ENCODE measurements at places on chromosomes 7 and 10. TPM values are rescaled to one million over a fixed set of nuclear protein-coding genes. Genes with fewer than 3 reads are reported as not detected.
A peak's percentile ranks its signal among the peaks of the same experiment; 100 is the strongest.

DNA sequence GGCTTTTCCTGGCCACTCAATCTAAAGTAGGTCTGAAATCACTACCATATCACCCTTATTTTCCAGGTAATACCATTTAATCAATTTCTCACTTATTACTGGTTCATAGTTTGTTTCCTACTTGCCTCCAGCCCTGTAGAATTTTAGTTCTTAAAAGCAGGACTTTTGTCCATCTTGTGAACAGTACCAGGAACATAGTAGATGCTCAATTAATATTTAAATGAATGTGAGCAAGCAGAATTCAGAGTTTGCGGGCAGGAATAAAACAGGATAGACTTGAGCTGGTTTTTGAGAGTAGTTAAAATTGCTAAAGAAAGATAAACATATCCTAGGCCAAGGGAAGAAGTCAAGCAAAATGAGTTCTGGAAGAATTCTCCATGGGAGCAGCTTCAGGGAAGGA is 77.9 kb downstream of the ANK3 start:
- no peak for DNase-seq
- H3K4me3 ChIP-seq, result no peak overlapping the region
- H3K27me3 ChIP-seq, result no peaks in the 10 kb centered on the region
- H3K27ac ChIP-seq, result no peak overlapping the region
- H3K36me3 ChIP-seq, result no peaks in the 10 kb centered on the region

DNA sequence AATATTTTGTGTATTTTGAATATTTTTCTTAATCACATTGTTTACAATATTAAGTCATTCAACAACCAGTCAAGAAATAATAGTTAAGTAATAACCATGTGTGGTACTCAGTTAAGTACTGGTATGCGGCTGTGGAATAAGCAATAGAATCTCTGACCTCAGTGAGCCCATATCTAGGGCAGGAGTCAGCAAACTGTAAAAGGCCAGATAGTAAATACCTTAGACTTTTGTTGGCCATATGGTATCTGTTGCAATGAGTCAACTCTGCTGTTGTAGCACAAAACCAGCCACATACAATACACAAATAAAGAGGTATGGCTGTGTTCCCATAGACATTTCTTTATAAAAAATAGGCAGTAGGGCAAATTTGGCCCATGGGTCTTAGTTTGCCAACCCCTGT is 311.6 kb upstream of the SEMA3A start:
- H3K4me1 ChIP-seq, result no peaks in the 10 kb centered on the region
- no peaks in the 10 kb centered on the region for H3K27me3 ChIP-seq
- no peak overlapping the region for H3K27ac ChIP-seq
- no peaks in the 10 kb centered on the region for H3K36me3 ChIP-seq

DNA sequence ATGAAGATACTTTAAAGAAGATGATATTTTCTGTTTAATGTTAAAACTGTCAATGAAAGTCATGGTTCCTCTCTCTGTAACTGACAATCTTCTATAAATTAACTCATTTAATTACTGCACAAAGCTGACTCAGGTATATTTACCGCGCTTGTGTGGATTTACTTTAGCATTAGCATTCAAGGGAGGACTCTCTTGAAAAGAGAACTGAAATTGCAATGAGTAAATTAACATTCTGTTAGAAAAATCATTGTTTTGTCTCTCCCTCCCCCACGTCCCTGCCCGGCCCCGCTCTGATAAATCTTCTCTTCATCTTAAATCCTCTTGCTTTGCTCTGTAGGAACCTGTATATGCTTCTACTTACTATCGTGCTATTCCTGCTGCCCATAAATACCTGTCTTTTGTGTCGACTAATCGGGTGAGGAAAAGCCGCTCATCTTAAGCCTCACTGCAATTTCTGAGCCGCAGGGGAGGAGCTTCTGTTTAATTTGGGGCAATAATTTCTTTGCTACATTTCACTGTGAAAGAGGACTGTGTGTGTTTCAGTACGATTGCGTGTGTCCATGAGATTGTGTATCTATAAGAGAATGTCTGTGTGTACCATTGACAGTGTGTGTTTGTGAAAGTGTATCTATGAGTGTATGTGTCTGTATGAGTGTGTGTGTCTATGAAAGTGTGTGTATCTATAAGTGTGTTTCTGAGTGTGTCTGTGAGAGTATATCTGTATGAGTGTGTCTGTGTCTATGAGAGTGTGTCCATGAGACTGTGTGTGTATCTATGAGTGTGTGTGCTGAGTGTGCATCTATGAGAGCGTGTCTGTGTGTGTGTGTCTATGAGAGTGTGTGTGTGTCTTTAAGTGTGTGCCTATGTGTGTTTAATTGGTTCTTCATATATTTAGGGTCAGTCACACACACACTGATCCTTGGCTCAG is 46.5 kb upstream of the LYZL2 start:
- no peaks in the 10 kb centered on the region for H3K4me1 ChIP-seq
- no peak overlapping the region for H3K27ac ChIP-seq
- H3K4me3 ChIP-seq, result no peak overlapping the region

- no peaks in the 10 kb centered on the region for H3K27me3 ChIP-seq
- no peak overlapping the region for H3K4me3 ChIP-seq
- no peaks in the 10 kb centered on the region for H3K36me3 ChIP-seq
Observed at GRCh38 chr10:82411416-82411815, 536.4 kb downstream of the NRG3 start.

- no peaks in the 10 kb centered on the region for H3K36me3 ChIP-seq
- no peaks in the 10 kb centered on the region for H3K27me3 ChIP-seq
- no peak overlapping the region for H3K27ac ChIP-seq
- no peak for DNase-seq
Observed at GRCh38 chr10:33402220-33403073, 68.0 kb upstream of the NRP1 start.

DNA sequence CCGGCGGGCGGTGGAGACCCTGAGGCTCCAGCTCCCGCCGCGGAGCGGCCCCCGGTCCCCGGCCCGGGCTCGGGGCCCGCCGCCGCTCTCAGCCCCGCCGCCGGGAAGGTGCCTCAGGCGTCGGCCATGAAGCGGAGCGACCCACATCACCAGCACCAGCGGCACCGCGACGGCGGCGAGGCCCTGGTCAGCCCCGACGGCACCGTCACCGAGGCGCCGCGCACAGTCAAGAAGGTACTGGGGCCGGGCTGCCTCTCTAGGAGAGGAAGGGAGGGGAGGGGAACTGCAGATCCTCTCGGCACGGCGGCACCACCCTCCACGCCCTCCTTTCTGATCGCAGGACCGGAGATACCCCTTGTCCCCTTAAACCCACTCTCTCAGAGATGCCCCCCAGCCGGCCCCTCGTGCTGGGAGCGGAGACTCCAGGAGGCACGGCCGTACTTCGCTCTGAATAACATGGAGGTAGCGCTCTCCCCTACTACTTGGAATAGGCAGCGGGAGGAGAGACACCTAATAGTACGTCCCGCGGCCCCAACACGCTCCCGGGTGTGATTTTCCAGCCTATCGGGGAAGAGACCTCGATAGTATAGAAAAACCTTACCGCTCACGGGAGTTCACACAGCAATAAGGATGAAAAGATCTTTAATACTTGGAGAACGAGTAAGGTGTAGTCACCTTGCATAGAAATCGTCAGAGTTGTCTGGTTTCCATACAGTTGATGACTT is 538 bp downstream of the AHCYL2 start:
- peaks cover 7% of the 10 kb centered on the region for H3K4me1 ChIP-seq
- peak overlapping the region; percentile 81 for H3K4me3 ChIP-seq
- DNase-seq, result peak; percentile 35

DNA sequence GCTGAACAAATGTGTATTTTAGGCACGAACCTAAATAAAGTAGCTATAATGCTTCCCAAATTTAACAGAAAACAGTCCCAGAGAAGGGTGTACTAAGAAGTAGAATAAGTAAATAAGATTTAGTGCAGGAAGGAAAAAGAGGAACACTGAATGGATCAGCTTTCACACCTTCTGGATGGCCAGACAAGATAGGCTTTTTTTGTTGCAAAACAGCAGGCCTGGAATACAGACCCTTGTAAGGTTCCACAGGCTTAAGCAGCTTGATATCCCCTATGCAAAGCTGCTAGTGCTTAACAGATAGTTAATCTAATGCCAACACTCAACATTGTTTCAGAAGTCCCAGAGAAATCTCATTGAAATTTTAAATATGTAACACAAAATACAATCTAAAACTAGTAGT is 328.1 kb upstream of the STEAP1 start:
- H3K27me3 ChIP-seq, result no peaks in the 10 kb centered on the region
- no peak overlapping the region for H3K4me3 ChIP-seq
- H3K36me3 ChIP-seq, result no peaks in the 10 kb centered on the region
- no peak overlapping the region for H3K27ac ChIP-seq

DNA sequence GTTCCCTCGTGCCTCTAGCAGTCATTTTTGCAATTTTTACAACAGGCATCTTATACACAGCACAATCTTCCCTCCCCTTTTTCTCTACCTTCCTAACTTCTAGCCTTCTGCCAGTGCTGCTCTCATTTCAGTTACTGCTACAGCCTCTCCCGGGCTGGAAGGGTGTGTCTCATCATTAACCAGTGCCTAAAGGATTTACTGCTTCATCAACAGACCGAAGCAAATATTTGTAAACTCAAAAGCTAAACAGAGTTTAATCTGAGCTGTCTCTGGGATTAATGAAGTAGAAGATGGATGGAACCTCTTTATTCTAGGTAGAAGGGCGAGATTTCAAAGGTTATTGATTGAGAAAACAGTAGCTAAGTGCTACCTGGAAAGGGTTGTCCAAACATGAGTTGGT is 94.3 kb downstream of the PRPF18 start:
- H3K27ac ChIP-seq, result no peak overlapping the region
- DNase-seq, result peak; percentile 37
- H3K36me3 ChIP-seq, result no peaks in the 10 kb centered on the region

DNA sequence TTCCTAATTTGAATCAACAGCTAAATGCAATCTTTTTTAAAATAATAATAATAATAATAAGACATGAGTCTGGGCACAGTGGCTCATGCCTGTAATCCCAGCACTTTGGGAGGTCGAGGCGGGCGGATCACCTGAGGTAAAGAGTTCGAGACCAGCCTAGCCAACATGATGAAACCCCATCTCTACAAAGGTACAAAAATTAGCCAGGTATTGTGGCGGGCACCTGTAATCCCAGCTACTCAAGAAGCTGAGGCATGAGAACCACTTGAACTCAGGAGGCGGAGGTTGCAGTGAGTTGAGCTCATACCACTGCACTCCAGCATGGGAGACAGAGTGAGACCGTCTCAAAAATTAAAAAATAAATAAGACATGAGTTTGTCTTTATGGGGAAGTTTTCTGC is 3.9 kb downstream of the DIP2C start:
- no peak overlapping the region for H3K27ac ChIP-seq
- no peak overlapping the region for H3K4me3 ChIP-seq
- no peak for DNase-seq

GRCh38 chr7:107833684-107834106 is 30.7 kb upstream of the SLC26A3 start:
- no peak overlapping the region for H3K4me3 ChIP-seq
- H3K27ac ChIP-seq, result no peak overlapping the region
- H3K36me3 ChIP-seq, result no peaks in the 10 kb centered on the region
- no peak for DNase-seq
- no peaks in the 10 kb centered on the region for H3K27me3 ChIP-seq
- no peaks in the 10 kb centered on the region for H3K4me1 ChIP-seq

DNA sequence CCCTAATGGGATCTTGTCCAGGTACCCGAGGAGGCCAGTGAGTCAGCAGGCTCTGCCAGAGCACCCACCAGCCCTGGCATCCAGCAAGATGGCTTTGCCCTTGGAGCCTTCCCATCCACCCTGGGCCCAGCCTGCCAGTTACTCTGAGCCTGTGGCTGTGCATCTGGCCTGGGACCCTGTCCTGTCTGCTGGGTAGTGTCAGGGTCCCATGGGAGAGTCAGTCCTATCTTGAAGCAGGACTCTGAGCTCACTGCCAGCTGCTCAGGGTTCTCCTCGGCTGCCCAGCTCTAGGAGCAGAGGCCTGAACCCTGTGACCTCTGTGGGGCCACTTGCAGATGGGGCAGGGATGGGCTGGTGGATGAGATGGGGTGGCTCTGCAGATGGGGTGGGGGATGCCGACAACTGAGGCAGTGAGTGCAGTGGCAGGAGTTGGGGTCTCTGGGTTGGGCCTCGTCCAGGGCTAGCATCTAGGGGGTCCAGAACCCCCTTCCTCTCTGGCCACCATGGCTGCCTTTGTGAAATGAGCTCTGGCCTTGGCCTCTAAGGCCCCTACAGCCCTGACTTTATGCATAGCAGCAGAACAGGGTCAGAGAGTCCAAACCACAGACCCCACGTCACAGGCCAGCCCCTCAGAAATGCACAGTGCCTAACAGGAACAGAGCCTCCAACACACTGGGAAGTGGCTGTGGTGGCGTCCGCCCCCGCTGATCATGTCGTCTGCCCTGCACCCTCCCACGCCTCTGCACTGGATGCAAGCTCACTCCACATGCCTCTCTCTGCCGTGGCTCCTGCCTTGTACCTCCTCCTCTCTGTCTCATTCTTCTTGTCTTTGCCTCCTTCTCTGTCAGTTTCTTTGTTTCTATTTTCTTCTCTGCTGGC is 88.1 kb upstream of the RET start:
- no peak for DNase-seq
- no peaks in the 10 kb centered on the region for H3K36me3 ChIP-seq
- no peaks in the 10 kb centered on the region for H3K27me3 ChIP-seq

DNA sequence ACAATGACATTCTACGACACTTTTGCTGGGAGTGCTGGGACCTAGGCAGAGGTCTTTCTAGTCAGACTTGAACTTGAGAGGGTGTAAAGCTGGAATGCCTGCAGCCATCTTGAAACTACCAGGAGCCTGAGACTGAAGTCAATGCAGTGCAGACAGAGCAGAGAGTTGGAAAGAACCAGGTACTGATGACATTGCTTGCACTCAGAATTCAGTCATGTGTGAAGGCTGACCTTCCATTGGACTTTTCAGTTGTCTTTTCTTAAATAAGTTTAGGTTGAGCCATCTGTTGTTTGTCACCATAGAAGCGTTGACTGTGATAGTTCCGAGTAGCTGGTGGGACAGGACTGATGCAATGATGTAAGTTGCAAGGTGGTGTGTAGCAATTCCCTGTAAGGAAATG is 3.1 kb upstream of the PLPP4 start:
- H3K4me3 ChIP-seq, result no peak overlapping the region
- no peaks in the 10 kb centered on the region for H3K27me3 ChIP-seq
- DNase-seq, result no peak
- no peak overlapping the region for H3K27ac ChIP-seq

The TMEM196 gene
- total RNA-seq, result not detected

The CACNA2D1 gene
- 16.9 TPM for total RNA-seq

The DPYSL4 gene
- 22.6 TPM for total RNA-seq

The MRPL32 gene
- 65.7 TPM for total RNA-seq
